Osteoblast (primary cell): ENCODE measurements at places on chromosomes 4 and X. TPM values are rescaled to one million over a fixed set of nuclear protein-coding genes. Genes with fewer than 3 reads are reported as not detected.
A peak's percentile ranks its signal among the peaks of the same experiment; 100 is the strongest.

The SPACA5 gene
- not detected in 2 replicates for total RNA-seq

DNA sequence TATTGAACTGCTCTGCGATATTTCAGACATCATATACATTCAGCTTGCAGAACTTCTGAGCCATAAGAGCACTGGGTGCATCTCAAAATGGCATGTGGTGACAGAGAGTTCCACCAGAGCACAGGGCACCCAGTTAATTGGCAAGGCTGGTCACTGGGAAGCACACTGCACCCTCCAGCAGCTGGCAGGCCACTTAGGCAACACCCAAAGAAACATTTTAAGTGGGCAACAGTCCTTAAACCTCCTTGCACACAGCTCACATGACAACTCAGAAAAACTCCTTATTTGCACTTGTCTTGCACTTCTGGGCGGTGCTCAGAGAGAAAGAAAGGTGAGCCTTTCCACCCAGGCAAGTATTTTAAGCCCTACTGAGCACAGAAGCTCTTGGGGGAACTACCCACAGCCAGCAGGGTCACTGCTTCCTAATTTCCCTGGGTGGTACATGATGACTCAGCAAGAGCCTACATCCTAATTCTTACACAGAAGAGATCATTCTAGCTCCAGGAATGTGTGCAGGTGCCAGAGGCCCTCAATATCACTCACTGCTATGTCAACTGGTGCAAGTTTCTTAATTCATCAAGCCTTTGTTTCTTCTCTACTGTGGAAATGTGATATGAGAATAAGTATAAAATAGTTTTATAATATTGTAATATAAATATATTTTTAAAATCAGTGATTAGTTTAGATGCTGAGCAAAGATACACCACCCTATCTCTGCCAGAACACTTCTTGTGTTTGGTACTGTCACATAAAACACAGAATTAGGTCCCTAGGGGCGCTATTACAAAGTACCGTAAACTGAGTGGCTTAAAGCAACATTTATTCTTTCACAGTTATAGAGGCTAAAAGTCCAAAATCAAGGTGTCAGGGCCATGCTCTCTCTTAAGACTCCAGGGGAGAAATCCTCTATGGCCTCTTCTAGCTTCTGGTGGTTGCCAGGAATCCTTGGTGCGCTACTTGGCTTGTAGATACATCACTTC is 155.1 kb upstream of the PPARGC1A start:
- no peak for DNase-seq

- DNase-seq, result no peak
Observed at GRCh38 chrX:125436855-125437254, 117.2 kb downstream of the TEX13C start.

DNA sequence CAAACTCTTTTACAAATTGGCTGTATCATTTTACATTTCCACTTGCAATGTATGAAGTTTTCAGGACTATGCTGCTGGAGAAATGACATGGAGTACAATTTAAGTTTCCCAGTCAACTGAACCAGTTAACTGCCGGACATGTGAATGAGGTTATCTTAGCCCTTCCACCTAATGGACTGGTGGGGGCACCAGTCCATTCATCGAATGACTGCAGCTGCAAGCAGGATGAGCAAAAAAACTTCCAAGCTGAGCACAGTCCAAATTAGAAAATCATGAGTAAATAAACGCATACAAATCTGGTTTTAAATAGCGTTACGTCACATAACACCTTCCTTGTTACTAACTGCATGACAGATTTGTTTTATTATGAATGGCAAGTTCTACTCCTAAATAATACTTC is 1131.5 kb downstream of the PCDH18 start:
- DNase-seq, result peak; percentile 2

The CYSLTR1 gene
- under 0.01 TPM in 1 of 2 replicates, not detected in the other for total RNA-seq

- peak; percentile 85 for DNase-seq
Observed at GRCh38 chrX:129905787-129906580, at the start of gene UTP14A. Gene UTP14A, plus strand, starts transcription at chrX:129906164. Its CDS starts 47 bp downstream, at chrX:129906211.

GRCh38 chrX:31743004-31743403 is 671.2 kb upstream of the FTHL17 start:
- DNase-seq, result no peak

GRCh38 chr4:60562334-60562733 is 637.8 kb upstream of the ADGRL3 start:
- no peak for DNase-seq

- DNase-seq, result no peak
Observed at GRCh38 chrX:20531667-20532066, 265.0 kb upstream of the RPS6KA3 start.

The AFF2 gene
- total RNA-seq, result 10.0 and 10.9 TPM in 2 replicates
